Activated T-helper 1 cell treated with anti-CD3 and anti-CD28 coated beads, Interleukin-2, amount 50 U/mL, for 16 hours (primary cell): ENCODE measurements at places on chromosomes 7 and 10.

- no peak for DNase-seq
Observed at GRCh38 chr7:18778594-18778993, 283.0 kb downstream of the HDAC9 start.

- DNase-seq: no peak
Observed at GRCh38 chr10:69004821-69005220, 16.2 kb downstream of the KIFBP start.

DNA sequence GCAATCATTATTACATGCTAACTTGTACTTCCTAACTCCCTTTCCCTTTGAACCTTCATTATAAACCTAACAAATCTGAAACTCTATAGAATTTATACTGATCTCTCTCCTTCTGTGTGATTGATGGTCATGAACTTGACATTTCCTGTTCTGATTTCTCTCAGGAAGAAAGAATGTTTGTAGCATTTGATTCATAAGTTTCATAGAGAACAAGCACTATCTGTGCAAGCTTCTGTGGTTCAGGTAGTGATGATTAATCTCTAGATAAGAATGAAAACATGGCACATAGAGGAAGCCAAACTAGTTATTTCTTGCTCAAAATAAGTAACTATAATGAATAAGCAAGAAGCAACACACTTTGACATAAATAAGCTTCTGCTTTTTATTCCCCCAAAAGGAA lies 34.2 kb downstream of the TFPI2 start:
- DNase-seq: no peak

DNA sequence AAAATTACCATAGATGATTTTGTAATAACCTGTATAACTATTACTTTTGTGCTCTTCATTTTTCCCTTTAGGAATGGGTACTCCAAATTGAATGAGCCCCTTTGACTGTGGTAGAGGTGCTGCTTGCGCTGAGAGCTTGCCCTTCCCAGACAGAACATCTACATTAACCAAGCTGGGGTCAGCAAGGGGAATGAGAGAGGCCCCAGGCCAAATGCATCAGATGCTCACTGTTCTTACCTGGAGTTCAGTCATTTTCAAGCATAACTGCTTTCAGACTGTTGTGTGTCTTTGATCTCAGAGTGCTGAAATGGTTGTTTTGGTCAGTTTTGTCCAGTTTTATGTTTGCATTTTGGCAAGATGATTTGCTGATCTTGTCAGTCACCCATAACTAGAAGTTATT lies 7.6 kb upstream of the STN1 start:
- DNase-seq: no peak

DNA sequence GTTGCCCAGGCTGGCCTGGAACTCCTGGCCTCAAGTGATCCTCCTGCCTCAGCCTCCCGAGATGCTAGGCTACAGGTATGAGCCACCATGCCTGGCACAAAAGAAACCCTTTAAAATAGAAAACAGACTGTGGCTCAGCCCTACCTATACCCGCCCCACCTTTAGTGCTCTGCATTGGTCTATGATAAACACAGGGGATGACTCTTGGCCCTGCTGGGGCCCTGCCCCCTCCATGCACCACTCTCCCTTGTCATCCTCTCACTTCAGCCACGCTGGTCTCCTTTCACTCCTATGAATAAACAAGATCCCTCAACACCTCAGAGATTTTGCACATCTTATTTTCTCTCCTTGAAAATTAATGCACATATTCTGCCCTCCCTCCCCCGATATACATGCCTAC lies 251.4 kb upstream of the KLF14 start:
- DNase-seq: no peak
